Central memory CD8-positive, alpha-beta T cell (primary cell): ENCODE measurements at places on chromosomes 13 and 19.

- peaks cover 1% of the 10 kb centered on the region for H3K36me3 ChIP-seq
- DNase-seq, result no peak
- H3K4me3 ChIP-seq, result no peak overlapping the region
- H3K27me3 ChIP-seq, result peaks cover 31% of the 10 kb centered on the region
- H3K4me1 ChIP-seq, result peaks cover 5% of the 10 kb centered on the region
Measured at GRCh38 chr13:112450118-112450903, 74.2 kb downstream of the SPACA7 start.

DNA sequence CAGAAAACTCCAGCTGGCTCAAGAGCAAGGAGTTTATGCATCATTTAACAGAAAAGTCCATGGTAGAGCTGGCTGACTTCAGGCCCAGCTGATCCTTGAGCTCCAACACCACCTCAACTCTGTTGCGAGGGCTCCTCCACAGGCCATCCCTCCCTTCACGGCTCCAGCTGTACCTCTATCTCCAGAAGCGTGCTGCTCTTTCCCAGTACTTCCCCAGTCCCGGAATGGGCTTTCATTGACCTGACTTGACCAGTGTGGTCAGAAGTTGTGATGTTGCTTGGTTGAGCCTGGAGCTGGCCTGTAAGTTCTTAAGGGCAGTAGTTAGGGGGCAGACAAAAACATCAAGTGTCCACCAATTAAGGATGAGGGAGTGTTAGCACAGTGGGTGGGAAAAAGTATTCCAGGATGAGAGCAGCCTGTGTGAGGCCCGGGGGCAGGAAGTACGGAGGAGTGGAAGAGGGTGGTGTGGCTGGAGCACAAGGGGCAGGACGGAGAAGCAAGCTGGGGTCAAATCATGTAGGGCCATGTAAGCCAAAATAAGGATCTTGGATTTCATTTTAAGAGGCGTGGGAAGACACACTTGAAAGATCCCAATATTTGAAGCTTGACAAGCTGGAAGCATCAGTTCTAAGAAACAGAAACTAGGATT lies 24.0 kb downstream of the SKA3 start:
- H3K4me1 ChIP-seq, result no peaks in the 10 kb centered on the region
- H3K27ac ChIP-seq, result no peak overlapping the region
- no peaks in the 10 kb centered on the region for H3K27me3 ChIP-seq
- H3K4me3 ChIP-seq, result no peak overlapping the region
- no peak for DNase-seq

GRCh38 chr19:30651691-30652090 lies 279.5 kb downstream of the ZNF536 start:
- peaks cover 73% of the 10 kb centered on the region for H3K27me3 ChIP-seq
- DNase-seq, result no peak
- H3K36me3 ChIP-seq, result peaks cover 2% of the 10 kb centered on the region

DNA sequence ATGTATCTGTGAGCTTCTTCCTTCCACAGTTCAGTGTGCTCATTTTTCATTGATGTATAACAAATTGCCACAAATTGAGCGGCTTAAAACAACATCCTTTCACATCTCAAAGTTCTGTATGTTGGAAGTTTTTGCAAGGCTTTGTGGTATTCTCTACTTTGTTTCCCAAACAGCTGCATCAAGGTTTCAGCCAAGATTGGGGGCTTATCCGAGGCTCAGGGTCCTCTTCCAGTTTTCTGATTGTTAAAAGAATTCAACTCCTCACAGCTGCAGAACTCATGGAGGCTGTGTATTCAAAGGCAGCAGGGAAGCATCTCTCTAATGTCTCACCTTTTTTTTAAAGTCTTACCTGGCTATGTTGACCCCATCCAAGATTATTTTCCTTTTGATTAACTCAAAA lies 1369.8 kb downstream of the PCDH9 start:
- no peak overlapping the region for H3K27ac ChIP-seq
- no peaks in the 10 kb centered on the region for H3K36me3 ChIP-seq
- H3K4me3 ChIP-seq, result no peak overlapping the region
- no peaks in the 10 kb centered on the region for H3K4me1 ChIP-seq
- DNase-seq, result no peak

GRCh38 chr13:31184981-31185645 lies 14.7 kb upstream of the B3GLCT start:
- DNase-seq, result no peak
- no peak overlapping the region for H3K27ac ChIP-seq
- H3K4me3 ChIP-seq, result no peak overlapping the region
- H3K36me3 ChIP-seq, result no peaks in the 10 kb centered on the region
- H3K4me1 ChIP-seq, result no peaks in the 10 kb centered on the region

- H3K27ac ChIP-seq, result no peak overlapping the region
- DNase-seq, result no peak
- H3K4me3 ChIP-seq, result no peak overlapping the region
- no peaks in the 10 kb centered on the region for H3K4me1 ChIP-seq
Measured at GRCh38 chr13:18628428-18628827, 553.2 kb downstream of the TUBA3C start.
